Right ventricle myocardium inferior (tissue), 1 donor: ENCODE measurements at places on chromosomes 12 and 14.

GRCh38 chr14:57209561-57209960 lies 59.1 kb downstream of the EXOC5 start:
- no peak for DNase-seq

GRCh38 chr14:57326253-57326652 lies 57.5 kb downstream of the AP5M1 start:
- no peak for DNase-seq

- no peak for DNase-seq
Measured at GRCh38 chr14:101371799-101372793, 189.2 kb upstream of the DIO3 start.

DNA sequence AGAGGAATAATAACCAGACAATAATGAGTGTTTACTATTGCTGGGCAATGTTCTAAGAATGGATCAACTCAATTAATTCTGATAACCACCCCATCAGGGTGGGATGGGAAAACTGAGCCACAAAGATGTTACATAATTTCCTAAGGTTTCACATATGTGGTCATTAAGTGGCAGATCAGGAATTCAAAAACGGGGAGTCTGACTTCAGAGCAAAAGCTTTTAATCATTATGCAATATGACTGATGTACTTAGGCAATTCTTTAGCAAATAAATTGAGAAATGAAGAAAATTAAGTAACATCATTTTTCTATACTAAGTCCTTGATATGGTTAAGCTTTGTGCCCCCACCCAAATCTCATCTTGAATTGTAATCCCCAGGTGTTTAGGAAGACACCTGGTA lies 53.4 kb downstream of the PLCZ1 start:
- no peak for DNase-seq

- no peak for DNase-seq
Measured at GRCh38 chr12:4567073-4567881, 5.3 kb downstream of the DYRK4 start.
